H7 (cell line): ENCODE measurements at places on chromosomes 4 and X. TPM values are rescaled to one million over a fixed set of nuclear protein-coding genes. Genes with fewer than 3 reads are reported as not detected.

ACOX3 gene
- 24.4 and 40.8 TPM in 2 replicates for total RNA-seq

CFAP47 gene
- 0.07 TPM in 1 of 2 replicates, not detected in the other for total RNA-seq

ADH1A gene
- not detected in 2 replicates for total RNA-seq

GPR143 gene
- total RNA-seq = 29.6 and 32.1 TPM in 2 replicates

SETD7 gene
- total RNA-seq = 7.8 and 8.6 TPM in 2 replicates

HMX1 gene
- 2.0 and 4.4 TPM in 2 replicates for total RNA-seq

GNRHR gene
- total RNA-seq = not detected in 2 replicates

DMRTC1B gene
- total RNA-seq = not detected in 2 replicates

CENPI gene
- 21.0 and 25.0 TPM in 2 replicates for total RNA-seq

UGT2B11 gene
- total RNA-seq = not detected in 2 replicates

DNA sequence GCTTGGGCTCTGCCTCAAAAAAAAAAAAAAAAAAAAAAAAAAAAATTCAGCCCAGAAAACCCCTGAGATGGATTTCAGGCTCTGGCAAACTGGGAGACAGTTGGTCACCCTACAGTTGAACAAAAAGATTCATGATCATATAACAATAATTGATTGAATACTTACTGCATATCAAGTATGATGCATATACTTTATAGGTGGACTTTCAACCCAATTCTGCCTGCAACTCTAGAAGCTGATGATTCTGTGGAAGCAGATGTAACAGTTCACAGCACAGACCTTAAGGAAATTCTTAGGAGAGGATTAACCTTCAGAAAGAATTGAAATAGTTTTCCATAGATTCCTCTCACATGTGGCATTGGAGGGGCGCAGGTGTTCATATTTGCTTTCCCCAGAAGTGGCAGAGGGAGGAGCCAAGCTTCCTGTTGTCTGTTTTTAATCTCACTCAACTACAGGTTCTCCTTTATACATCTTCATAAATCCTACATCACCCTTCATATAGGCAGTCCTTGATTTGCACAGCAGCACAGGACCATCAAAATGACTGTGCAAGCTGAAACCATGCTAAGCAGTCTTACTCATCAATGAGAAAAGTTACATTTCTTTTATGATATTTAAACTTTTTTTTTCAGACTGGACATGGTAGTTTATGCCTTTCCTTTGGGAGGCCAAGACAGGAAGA lies 149.4 kb upstream of the KLF3 start:
- DNase-seq = no peak

- no peak for DNase-seq
Observed at GRCh38 chr4:32133141-32133540, 1413.0 kb downstream of the PCDH7 start.

DNA sequence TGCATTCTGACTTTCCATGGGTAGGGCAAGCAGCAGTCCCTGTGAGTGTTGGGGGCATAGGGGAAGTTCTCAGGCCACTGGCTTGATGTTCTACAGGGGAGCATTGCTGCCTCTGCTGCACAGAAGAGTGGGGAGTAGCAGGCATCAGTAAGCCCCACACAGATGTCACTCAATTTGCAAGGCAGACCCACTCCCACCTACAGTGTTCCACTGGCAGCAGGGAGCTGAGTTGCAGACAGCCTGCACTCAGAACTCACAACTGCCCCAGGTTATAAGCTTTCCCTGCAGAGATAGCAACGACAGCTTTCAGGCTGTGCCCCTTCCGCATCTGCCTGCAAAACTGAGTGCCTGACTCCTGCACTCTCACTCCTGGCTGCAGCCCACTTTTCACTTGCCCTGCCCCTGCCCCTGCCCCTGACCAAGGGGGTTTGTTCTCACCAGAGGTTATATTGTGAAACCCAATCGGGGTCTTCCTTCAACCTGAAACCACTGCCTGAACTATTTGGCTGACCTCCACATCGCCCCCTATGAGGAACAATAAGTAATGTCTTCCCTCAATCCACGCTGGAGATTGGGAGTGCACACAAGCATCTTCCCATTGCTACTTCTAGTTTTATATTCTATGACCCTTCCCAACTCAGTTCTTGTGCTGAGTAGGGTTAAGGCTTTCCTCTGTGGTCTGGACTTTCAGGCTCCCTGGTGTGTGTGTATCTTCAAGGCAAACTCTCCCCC lies 227.4 kb upstream of the CXorf51B start:
- peak; percentile 5 for DNase-seq

- DNase-seq = no peak
Observed at GRCh38 chr4:9964879-9965278, 56.4 kb downstream of the SLC2A9 start.

GRCh38 chr4:83152746-83153145 lies 38.2 kb upstream of the PLAC8 start:
- DNase-seq = no peak

GRCh38 chr4:15198070-15198727 lies 195.9 kb downstream of the CPEB2 start:
- DNase-seq = peak; percentile 33

GRCh38 chr4:47786958-47787370 lies 50.9 kb downstream of the CORIN start:
- no peak for DNase-seq

GRCh38 chr4:137794764-137795254 lies 262.5 kb upstream of the PCDH18 start:
- no peak for DNase-seq

- no peak for DNase-seq
Observed at GRCh38 chrX:118519411-118520215, 24.0 kb downstream of the DOCK11 start.

GRCh38 chrX:471281-471680 lies 84.6 kb upstream of the PPP2R3B start:
- no peak for DNase-seq

DNA sequence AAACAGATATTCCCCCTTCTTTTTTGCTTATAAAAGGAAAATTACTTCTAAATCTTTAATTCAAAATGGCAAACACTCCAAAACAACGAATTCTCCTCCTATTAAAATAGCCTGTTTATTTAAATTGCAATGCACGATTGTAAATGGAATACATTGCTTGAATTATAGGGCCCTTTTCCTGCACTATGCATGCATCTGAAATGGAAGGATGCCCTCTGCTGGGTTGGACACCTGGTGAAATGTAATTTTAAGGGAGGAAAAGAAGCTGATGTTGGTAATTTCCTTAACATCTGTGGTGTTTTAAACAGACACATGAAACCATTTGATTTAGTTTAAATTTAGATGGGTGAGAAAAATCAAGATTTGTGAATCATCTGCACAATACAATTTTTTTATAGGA lies 72.8 kb downstream of the GRXCR1 start:
- no peak for DNase-seq

GRCh38 chr4:33268776-33269175 lies 2548.6 kb downstream of the PCDH7 start:
- DNase-seq = no peak

DNA sequence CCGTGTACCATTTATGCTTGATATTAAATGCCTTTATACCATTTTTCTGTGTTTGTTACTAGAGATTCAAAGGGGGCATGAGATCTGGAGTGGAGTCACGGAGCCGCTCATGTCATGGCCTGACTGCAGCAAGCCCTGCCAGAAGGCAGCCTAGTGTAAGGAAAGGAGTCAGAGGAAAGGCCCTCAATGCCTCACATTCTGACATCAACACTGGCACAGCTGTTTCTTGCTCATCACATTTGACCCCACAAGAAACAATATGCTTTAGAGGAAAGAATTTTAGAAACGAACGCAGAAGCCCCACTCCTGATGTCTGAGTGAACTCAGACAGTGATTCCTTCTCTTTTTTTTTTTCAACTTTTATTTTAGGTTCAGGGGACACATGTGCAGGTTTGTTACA lies 322.4 kb upstream of the CPEB2 start:
- no peak for DNase-seq

DNA sequence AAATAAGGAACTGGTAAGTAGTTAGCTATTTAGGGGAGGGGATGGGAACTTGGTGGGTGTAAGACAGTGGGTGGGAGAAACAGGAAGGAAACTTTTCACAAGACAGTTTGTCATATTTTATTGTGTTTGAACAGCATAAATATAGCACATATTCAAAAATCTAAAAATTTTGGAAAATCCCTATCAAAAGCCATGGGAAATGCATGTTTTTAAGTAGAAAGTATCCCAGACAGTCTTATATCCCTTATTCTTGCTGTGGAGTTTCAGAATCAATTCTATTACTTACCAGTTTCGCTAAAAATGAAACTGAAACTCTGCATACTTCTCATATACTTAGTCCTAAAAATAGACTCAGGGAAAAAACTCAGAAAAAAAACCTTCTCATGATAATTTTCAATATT lies 22.3 kb upstream of the RASGEF1B start:
- DNase-seq = no peak

GRCh38 chr4:121734571-121734970 lies 30.4 kb downstream of the SMIM43 start:
- no peak for DNase-seq

DNA sequence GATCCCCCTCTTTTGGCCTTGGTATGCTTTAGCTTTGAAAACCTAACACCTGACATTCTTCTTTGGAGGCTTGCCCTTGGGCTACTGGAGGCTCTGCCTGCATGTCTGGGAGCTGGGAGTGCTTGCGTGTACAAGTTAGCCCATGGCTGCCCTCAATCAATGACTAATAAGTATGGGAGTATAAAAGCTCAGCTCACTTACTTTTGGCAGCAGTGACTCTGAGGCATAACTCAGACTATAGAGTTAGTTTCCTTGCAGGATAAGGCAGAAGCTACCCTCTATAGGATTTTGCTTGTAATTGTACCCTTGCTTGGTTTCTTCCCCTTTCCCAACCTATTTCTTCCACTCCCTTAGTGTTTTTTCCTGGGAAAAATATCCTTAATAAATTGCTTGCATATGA lies 247.9 kb downstream of the PPP1R2C start:
- no peak for DNase-seq

DNA sequence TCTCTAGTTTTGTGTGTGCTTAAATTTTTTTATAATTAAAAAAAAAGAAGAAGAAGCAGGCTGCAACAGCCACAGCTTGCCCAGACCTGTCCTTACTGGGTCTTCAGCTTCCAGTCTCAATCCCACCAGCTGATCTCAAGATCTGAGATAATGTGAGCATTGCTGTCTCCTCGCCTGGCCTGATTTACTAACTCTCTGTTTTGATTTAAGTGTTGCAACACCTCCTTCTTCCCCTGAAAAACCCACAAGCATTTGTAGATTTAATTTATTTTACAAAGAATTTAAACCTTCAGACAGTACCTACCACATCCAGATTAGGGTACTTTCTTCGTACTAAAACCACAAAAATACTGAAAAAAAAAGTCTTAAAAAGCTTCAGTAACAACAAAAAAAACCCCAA lies 38.0 kb downstream of the FAM241A start:
- no peak for DNase-seq

GRCh38 chr4:101527188-101527587 lies 179.9 kb upstream of the PPP3CA start:
- no peak for DNase-seq

GRCh38 chr4:26397086-26397485 lies 76.3 kb downstream of the RBPJ start:
- no peak for DNase-seq

DNA sequence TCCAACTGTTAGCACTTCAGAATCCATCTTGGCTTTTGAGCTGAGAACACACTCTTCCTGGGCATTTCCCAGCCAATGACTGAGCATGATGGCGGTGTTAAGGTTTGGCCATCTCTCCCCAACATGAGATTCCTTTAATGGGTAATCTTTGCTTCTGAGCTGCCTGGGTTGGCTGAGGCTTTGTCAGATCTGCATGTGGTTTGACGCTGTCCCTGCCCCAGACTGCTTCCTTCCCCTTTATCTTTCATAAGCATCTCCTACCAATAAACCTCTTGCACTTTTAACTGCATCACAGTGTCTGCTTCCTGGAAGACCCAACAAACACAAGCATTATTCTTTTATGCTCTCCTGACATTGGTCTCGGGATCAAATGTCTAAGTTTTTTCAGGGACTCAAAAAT lies 31.5 kb upstream of the DIPK2B start:
- no peak for DNase-seq

DNA sequence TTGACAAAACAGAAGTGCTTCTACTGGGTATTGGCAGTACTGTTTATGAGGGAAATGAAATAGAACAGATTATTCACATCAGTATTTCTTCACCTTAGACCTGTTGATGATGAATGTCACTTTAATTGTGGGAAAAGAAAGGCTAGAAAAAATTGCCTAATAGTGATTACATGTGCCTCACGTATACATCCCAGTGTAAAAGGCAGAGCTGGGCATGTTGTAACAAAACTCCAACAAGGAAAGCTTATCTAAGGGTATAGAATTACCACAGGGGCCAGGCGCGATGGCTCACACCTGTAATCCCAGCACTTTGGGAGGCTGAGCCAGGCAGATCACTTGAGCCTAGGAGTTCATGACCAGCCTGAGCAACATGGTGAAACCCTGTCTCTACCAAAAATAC lies 4.2 kb downstream of the PGM2 start:
- DNase-seq = no peak

- DNase-seq = no peak
Observed at GRCh38 chrX:1321674-1322073, 14.9 kb upstream of the IL3RA start.

DNA sequence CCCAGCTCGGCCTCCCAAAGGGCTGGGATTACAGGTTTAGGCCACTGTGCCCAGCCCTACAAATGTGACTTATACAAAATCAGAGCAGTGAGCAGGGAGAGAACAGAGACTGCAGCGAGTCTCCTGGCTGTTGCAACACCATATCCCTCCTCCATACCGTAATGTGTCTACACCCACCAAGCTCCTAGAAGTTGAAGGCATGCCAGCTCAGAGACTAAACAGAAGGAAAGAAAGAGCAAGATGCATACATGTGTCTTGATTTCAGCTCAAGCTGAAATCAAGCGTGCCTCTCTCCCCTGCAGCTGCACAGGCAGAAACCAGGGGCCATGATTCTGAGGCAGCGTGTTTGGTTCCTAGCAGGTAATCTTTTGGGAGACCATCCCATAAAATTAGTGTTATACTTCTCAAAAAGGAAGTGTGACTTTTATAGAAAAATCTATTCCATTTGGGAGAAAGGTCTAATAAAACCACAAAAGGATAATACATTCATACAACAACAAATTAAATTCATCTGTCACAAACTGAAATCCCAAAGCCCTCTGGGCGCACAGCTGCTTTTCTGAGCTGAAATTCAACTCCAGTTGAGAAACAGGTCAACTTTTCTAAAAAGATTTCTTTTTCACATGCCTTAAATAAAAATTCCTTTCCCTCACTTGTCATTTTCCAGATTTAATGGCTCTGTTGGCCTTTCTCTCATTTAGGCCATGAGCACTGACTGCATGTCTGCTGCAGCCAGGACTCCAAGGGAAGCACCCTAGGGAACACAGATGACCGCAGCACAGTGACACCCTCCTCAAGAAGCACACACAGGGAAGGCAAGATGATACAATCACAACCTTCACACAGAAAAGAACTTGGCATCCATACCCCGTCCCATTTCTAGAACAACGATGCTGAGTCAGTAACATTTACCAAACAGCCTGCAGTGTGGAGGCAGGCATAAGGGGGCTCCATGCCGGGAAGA lies 34.4 kb downstream of the AFAP1 start:
- no peak for DNase-seq

DNA sequence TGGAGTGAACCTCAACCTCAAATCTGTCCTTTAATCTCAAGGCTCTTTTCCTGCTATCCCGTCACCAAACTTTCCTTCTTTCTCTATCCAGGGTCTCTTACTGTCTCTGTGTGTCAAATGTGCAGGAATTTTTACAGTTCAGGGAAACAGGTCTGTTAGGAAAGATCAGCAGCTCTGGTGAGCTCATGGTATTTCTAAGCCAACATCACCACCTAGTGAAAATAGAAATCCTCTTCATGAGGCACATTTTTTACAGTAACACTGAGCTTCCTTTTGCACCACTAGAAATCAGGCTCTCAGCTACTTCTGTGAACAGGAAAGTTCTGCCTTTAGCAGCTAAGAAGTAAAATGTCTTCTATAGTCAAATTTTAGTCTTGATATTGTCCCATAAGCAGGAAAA lies 39.6 kb downstream of the NUDT11 start:
- no peak for DNase-seq

- DNase-seq = no peak
Observed at GRCh38 chr4:115970859-115971258, 857.4 kb upstream of the NDST4 start.
